ENCODE measurements at places on chromosomes 12 and 14.

GRCh38 chr12:78938341-78939084, 73.9 kb downstream of the SYT1 start:
- no peak for DNase-seq

- no peak for DNase-seq
Measured at GRCh38 chr12:64577046-64577445, 33.2 kb upstream of the RASSF3 start.

DNA sequence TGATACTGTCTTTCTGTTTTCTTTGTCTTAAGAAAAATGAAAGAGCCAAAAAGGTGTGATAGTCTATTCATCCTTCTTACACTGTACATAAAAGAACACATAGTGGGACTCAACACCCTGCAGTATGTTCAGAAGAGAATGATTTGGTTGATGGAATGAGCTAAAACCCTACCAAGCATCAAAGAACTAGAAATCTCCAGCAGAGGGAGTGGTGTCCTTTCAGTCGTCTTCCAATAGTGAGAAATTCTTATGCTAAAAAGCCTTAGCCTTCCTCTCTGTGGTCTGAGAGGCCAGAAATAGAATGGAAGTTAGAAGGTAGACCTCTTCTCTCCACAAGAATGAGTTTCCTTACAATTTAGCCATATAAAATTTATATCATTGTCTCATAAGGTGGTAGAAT, 393.4 kb upstream of the SEL1L start:
- DNase-seq, result no peak

DNA sequence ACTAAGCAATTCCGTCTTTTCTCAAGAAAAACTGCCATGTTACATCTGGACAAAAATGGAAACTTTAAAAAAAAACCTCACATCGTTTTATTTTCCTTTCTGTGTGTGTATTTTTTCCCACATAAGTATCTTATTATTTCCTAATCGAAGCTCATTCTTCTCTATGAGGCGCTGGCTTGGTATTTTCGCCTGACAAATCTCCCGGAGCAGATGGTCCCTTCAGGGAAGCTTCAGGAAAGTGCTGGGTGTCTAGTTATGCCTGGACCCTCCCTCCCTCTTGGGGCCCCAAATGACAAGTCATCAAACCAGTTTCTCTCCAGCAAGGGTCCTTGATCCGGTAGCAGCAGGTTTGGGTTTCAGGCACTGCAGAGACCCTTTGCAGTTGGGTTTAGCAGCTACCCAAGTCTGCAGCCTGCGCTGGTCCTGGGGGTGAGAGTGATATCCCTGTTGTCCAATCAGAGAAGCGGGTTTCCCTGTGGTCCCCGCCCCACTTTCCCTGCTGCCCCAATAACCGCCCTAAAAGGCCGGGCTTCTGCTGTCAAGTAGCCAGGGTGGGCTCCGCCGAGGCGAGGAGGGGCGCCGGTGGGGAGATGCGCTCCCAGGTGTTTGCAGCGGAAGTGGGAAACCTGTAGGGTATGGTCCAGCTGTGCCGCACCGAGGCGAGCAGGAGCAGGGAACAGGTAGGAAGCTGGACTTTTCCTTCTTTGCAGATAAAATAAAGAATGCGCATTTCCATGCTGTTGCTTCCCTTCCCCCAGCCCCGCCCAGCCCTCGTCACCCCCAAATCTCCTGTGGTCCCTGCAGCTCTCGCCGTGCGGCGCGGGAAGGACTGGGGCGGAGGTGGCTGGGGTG, at the start of gene CNTN1:
Gene CNTN1 (plus strand): TSS at position 527 of the 852 bp plus-strand sequence.
- DNase-seq, result no peak

DNA sequence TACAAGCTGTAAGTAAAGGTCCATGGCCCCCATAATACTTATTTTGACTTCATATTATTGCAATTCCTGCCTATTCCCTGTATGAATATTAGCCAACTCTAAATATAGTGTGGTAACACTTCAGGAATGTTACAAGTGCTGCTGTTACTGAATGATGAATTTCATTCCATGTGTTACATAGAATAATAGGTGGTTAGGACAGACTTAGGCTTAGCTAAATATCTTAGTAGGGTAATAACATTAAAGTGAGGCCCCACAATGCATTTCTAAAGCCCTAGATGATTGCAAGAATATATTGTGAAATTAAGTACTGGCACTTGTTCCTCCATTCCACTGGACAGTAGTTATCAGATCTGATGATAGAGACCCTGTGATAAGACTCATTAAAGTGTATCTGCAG, 182.7 kb downstream of the PCNX1 start:
- DNase-seq, result no peak

GRCh38 chr12:94178882-94179281, 30.5 kb downstream of the PLXNC1 start:
- no peak for DNase-seq

- no peak for DNase-seq
Measured at GRCh38 chr12:51351913-51352532, 5.5 kb upstream of the CELA1 start.

DNA sequence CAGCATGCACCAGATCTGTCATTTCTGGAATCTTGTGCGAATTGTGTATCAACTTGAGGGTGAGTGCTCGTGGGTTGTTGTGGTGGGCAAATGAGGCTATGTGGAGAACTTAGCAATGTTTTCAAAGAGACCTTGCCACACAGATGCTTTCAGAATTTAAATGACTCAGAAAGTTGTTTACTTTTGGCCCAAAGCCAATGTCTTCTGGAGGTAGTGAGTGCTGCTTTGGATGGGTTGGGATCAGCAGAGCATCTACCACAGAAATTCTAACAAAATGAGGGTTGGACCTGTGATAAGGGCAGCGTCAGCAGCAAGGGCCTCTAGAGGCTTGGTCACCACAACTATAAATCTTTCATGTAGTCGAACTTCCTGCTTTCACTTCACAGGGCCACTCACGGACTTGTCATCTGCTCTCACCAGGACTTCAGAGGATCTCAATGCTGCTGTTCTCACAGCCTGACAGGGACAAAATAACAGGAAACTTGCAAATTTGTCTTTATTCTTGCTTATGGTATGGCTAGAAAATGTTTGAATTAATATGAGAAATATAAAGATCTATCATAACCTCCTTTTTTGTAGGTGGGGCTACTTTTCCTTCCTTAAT, 111.4 kb downstream of the DACT1 start:
- no peak for DNase-seq

GRCh38 chr14:78440356-78440894, 270.3 kb downstream of the NRXN3 start:
- DNase-seq, result no peak

DNA sequence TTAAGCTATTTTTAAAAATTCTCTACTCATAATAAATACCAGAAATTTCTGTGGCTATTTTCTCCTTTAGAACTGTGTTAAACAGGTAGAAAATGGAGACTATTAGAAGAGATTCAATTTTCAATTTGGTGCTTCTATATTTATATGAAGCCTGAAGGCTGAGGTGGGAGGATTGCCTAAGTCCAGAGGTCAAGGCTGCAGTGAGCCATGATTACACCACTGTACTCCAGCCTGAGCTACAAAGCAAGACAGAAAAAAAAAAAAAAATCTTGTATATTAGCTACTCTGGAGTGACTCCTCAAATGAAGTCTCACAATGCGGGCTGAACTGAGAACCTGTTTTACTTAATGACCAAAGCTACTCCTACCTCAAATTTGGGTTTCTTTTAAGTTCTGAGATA, 9.8 kb upstream of the DPF3 start:
- no peak for DNase-seq

GRCh38 chr12:91620992-91621391, 438.4 kb upstream of the DCN start:
- no peak for DNase-seq

DNA sequence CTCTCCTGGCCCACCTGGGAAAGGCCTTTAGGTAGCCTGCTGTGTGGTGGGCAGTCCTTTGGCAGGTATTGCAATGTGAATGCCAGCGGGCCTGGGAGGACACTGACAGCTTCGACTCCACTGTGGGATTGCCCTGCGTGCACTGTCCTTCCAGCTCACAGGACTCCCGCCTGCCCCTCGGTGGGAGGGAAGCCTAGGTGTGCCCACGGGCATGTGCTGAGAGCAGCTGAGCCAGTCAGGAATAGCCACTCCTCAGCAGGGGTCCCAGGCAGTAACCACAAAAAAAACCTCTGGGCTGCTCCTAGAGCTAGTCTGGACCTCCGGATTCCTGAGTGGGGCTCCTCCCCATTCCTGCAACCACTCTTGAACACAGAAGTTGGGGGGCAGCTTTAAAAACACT, 278.2 kb downstream of the FOXN3 start:
- DNase-seq, result no peak

GRCh38 chr12:84561351-84561750, 351.2 kb downstream of the SLC6A15 start:
- DNase-seq, result no peak

Measured in activated CD4-positive, alpha-beta T cell treated with anti-CD3 and anti-CD28 coated beads for 24 hours (primary cell).